ENCODE measurements at places on chromosomes 4 and X. TPM values are rescaled to one million over a fixed set of nuclear protein-coding genes. Genes with fewer than 3 reads are reported as not detected.

- DNase-seq, result no peak
Observed at GRCh38 chrX:44474410-44474809, 68.2 kb downstream of the FUNDC1 start.

GRCh38 chr4:128715616-128716015 is 93.9 kb upstream of the JADE1 start:
- DNase-seq, result no peak

Gene NCBP2L
- total RNA-seq, result not detected

Gene SYTL5
- 1.7 TPM for total RNA-seq

Gene IL21
- total RNA-seq, result not detected

Gene MOSPD2
- total RNA-seq, result 24.0 TPM

Gene SH2D1A
- total RNA-seq, result not detected

Measured in Peyer's patch (tissue), 4 donors.